ENCODE measurements at places on chromosomes 6 and 20.

DNA sequence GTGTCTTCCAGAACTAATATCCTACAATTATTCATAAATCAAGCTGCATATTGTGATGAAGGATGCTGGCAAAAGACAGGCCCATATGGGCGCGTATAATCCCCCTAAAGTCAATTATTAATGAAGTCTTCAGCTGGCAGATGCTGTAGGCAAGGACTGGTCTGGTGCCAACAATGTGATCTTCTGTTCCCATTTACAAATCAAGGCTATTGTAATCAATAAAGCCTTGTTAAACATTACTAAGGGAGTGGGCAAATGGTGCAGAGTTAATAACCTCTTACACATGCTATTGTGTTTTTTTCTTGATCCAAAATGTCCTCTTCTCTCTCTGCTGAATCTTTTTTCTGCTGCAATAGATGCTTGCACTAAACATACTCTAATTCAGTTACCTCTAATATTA is 119.0 kb downstream of the ALDH8A1 start:
- DNase-seq: no peak

GRCh38 chr20:31572042-31572700 is 32.9 kb upstream of the ID1 start:
- DNase-seq: no peak

DNA sequence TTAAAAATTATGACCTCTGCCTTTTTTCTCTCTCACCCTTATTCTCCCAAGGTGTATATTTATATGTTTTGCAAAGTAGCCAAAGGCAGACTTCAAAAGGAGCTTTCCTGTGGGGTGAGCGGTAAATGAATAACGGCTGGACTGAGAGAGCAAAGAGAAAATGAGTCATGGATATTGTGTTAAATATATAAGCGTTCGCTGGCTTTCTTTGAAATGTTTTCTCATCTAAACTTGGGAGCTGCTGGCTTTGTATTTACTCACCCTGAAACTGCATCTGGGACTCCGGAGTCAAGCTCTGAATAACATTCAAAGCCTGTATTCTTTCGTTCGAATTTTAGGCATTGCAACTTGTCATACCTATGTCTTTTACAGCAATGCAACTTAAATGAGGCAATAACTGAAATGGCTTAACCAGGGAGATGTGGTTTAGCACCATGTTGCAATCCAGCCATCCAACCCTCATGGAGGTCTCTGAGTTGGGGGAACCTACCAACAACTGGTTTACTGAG is 32.0 kb downstream of the ATXN1 start:
- peak; percentile 82 for DNase-seq

DNA sequence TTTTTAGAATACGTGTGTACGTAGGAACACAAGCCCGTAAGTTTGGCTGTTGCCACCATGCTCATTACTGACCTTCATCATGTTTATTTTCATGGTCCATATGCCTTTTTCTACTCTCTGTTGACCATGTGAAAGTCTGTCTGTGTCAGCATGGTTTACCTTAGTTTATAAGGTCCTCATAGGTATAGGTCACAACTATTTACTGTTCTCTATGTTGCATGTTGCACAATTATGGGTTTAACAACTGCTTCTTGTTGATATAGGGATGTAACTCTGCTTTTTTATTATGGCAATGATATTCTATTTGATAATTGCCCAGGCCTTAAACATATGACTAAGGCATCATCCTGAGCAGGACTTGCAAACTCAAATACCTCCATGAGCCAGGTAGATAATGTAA is 13.4 kb upstream of the RANBP9 start:
- no peak for DNase-seq

Data from kidney tubule cell (primary cell).